ENCODE measurements at places on chromosomes 16 and 17. TPM values are rescaled to one million over a fixed set of nuclear protein-coding genes. Genes with fewer than 3 reads are reported as not detected.

GRCh38 chr17:2123375-2124251 is 68.7 kb downstream of the HIC1 start:
- DNase-seq, result no peak

The SLC35G6 gene
- not detected for total RNA-seq

- no peak for DNase-seq
These were observed 117.1 kb upstream of the AXIN2 start for GRCh38 chr17:65678546-65678945.

The LRRC37A gene
- total RNA-seq, result 0.67 TPM

GRCh38 chr17:30942308-30943079 is 20.7 kb downstream of the ADAP2 start:
- no peak for DNase-seq

The GAST gene
- not detected for total RNA-seq

DNA sequence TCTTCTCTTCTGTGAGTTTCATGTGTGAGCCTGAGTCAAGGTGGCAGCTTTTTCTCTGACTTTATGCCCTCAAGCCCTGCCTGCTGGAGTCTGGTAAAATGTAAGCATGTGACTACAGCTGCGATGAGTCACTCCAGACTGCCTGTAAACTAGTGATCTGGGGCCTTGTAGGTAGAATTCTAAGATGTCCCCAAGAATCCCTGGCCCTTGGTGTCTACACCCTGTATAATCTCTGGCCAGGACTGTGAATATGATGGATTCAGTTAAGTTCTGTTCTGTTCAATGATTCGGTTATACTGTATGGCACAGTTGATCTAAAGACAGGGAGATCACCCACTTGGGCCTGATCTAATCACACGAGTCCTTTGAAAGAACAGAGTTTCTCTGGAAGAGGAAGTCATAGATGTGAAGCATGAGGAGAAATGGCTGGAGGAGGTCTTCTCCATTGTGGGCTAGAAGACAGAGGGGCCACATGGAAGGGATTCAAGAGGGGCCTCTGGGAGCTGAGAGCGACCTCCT is 29.8 kb downstream of the PRSS54 start:
- DNase-seq, result no peak

- no peak for DNase-seq
These were observed 51.5 kb downstream of the IL21R start for GRCh38 chr16:27453494-27453825.

GRCh38 chr16:86359571-86359970 is 150.8 kb upstream of the FOXF1 start:
- DNase-seq, result no peak

DNA sequence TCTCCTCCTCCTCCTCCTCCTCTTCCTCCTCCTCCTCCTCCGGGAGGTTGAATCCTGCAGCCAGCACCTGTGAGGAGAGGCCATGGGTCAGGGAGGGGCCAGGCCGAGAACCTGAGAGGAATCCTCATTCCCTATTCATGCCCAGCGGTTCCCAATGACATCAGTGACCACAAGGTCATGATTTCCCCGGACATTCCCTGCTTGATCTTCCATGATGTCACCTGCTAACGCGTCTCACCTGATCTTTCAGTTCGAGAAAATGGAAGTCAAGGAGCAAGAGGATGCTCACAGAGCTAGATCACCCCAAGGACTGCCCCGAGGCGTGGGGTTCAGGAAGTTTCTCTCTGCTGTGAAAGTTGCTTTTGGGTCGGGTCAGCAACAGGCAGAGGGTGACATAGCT is 5.4 kb downstream of the APOBR start:
- peak; percentile 37 for DNase-seq

- no peak for DNase-seq
These were observed 17.7 kb upstream of the ADCY9 start for GRCh38 chr16:4133897-4134372.

The ANKS4B gene
- total RNA-seq, result 30.0 TPM

DNA sequence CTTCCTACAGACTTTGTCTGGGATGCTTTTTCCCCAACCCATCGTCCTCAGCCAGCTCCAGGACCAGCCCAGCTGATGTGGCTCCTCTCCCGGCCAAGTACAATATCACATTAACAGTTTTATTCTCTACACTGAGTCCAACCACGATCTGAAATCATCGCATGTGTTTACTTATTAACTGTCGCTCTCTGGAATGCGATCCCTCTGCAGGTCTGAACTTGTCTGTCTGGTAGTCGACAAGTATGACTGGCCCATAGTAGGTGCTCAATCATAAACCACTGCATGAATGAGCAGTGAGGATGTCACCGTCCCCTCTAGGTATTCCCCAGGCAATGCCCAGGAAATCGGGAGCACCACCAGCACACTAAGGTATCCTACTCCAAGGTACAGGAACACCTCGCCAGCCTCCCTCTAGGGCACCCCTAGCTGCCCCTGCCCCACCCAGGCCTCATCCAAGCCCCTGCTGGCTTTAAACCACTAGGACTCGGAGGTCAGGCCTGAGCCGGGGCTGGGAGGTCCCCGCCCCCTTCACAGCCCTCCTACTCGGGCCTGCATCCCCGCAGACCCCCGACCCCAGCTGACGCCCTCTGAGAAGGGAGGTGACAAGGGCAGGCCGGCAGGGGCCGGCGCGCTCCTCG is 27.7 kb downstream of the RTN4RL1 start:
- peak; percentile 78 for DNase-seq

- DNase-seq, result no peak
These were observed 89.3 kb upstream of the NKD1 start for GRCh38 chr16:50458667-50459495.

DNA sequence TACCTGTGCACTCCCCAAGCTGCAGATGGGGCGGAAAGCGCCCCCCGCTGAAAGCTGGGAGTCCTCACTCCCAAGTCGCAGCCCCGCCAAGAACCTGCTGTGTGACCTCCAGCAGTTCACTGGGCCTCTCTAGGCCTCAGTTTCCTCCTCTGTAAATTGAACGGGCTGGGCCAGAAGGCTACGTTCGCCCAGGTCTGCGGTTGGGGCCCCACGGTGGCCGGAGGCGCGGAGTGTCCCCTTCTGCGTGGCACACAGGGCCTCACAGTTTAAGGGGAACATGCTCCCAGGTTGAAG is 628 bp downstream of the GALK1 start:
- DNase-seq, result no peak

The EPOP gene
- total RNA-seq, result 37.8 TPM

The KRT32 gene
- not detected for total RNA-seq

- DNase-seq, result no peak
These were observed 37.8 kb upstream of the CDC42EP4 start for GRCh38 chr17:73349647-73350046.

GRCh38 chr16:14015461-14015860 is 55.7 kb upstream of the MRTFB start:
- no peak for DNase-seq

The RMI2 gene
- 55.7 TPM for total RNA-seq

DNA sequence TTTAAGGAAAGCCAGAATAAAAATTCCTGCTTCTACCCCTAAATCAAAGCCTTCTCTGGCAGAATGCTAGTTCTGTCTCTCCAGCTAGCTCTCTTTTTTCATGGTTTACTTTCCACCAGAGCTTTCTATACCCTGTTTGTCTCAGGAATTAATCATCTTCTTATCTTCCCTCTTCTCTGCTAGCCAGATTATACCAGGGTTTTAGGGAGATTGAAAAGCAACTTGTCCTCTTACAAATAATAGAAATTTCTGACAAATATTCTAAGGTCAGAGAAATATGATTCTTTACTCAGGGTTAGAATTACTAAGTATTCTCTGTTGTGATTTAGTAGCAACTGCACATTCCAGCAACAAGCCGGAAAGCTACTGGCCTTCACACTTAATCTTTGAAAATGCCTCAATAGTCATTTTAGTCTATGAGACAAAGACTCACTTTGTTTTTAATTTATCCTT is 166.4 kb downstream of the TANC2 start:
- DNase-seq, result no peak

DNA sequence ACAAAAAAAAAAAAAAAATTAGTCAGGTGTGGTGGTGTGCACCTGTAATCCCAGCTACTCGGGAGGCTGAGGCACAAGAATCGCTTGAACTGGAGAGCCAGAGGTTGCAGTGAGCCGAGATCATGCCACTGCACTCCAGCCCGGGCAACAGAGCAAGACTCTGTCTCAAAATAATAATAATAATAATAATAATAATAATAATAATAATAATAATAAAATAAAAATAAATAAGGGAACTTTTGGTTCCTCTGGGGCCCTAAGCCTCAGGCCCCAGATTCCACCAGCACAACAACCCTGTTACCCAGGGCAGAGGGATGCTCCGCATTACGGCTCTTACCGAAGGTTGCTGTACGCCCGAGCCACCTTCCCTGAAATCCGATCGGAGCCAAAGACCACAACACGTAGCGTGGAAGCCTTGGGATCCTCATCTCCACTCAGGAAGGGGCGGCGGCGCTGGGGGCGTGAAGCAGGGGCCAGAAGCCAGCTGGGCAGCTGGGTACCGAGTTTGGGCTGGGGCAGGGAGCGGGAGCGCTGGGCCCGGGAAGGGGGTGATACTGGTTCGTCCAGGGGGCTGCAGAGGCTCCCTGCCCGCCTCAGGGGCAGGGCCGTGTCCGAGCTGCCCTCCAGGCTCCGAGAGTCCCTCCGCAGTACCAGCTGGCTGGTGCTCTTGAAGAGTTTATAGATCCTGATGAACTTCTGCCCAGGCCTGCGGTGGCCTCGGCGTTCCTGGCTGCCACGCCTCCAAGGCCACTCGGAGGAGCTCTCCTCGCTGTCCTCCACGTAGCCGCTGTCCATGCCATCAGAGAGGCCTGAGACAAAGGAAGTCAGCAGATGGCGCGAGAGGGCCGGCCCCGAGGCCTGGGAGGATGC is 20.6 kb upstream of the PIK3R6 start:
- DNase-seq, result peak; percentile 39

- DNase-seq, result peak; percentile 48
These were observed 15.6 kb upstream of the ZFPM1 start for GRCh38 chr16:88437367-88437964.

DNA sequence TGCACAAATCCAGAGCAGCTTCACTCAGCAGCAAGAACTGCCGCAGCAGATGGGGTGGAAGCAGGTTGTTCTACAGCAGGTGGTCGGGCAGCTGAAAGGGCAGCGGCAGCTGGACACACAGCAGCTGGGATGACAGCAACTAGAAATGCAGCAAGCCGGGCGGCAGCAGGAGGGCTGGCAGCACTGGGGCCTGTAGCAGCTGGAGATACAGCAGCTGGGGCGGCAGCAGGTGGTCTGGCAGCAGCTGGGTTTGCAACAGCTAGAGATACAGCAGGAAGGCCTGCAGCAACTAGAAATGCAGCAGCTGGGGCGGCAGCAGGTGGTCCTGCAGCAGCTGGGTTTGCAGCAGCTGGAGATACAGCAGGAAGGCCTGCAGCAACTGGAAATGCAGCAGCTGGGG is 460 bp downstream of the KRTAP4-3 start:
- DNase-seq, result no peak

GRCh38 chr17:1473841-1474240 is 17.8 kb upstream of the CRK start:
- DNase-seq, result no peak

DNA sequence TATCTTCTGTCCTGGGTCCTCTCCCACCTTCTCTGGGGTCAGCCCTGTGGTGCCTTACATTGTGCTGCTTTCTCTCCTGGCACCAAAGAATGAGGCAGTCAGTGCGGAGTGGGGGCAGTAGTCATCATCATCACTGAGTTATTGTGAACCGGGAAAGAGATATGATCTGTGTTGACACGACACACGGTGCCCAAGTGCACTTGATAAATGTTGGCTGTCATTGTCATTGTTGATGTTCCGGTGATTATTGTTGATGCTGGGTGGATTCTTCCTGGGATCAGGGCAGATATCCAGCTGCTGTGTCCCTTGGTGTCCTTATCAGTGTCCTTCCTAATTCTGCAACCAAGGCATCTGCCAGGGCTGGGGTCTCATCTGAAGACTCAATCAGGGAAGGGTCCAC is 121.7 kb downstream of the ABCC6 start:
- DNase-seq, result no peak

DNA sequence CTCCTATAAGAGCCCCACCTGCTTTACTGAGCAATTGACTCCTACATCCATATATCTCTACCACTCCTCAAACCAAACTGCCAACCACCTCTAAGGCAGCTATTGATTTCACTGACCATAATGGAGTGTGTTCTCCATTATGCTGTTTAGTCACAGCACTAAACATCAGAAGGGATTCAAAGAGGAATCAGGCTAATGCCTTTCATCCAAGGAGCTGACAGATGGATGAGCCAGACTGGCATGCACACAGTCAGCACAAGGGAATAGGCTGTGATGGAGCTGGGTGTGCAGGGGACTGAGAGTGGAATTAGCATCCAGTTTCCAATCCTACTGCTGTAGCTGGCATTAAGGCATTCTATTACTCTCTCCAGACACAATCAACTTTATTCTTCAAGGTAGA is 88.7 kb upstream of the CCL2 start:
- no peak for DNase-seq

GRCh38 chr17:2710071-2710802 is 1.3 kb downstream of the CLUH start:
- DNase-seq, result no peak

The CDRT15L2 gene
- not detected for total RNA-seq

DNA sequence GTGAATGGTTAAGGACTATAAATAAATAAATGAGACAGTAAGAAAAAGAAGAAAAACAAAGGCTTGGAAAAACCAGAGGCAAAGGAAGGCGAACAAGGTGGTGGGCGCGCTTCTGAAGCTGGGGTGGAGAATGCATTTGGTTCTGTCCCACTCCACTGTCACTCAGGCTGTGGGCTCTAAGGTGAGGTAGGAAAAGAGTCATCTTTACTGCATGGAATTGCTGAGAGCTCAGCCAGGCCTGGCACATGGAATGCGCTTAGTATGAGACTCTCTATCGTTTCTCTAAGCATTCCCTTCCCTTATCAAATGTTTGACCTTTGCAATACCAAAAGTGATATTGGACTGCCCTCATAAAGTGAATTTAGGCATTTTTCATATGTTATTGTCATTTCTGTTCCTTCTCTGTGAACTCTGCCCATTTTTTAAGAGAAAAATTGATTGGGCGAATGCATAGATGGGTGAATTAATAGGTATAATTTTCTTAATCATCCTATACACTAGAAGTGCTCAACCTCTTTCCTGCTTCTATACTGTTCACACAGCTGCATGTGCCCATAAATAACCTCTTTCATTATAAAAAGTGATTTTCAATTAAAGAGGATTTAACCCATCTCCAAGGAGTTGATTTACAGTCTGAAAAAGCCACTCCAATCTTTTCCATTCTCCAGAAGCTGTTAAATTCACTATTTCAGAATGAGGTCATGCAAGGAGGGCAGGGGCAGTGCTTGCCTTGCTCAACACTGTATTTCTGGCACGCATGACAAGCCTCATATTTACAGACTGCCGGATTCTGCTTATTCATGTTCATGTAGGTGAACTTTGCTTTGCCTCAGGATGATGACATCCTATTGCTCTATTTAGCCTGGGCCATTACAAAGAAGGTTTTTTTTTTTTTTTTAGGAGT is 87.7 kb downstream of the MYH10 start:
- peak; percentile 97 for DNase-seq
